ENCODE measurements at places on chromosomes 4 and X.

DNA sequence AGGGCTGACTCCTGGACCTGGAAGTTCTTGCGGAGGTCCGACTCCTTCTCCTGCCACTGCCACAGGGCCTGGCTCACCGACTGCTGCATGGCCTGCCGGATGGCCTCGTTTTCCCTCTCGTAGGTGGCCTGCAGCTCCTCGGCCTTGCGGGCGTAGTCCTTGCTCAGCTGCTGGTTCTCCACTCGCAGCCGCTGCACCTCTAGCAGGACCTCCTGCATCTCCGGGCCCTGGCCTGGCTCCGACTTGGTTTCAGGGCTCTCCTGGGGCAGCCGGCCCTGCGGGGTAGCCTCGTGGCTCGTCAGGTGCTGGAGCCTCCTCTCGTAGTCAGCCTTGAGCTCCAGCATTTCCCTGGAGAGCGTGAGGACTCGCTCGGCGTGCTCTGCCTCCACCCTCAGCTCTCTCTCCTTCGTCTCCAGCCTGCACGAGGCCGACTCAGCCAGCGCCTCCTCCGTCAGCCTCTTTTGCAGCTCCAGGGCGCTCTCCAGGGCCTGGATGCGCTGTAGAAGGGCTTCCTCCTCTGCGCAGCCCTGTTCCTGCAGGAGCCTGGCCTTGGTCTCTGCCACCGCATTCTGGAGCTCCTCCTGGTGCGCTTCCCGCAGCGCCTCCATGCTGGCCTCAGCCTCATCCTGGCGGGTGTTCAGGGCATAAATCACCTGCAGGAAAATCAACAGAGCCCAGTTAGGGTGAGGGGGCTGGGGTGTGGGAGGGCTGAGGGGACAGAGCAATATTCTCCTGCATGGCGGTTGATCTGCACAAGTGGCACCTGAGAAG, 72.2 kb downstream of the FAM184B start:
- DNase-seq: no peak

GRCh38 chr4:82469791-82470345, 39.5 kb downstream of the ENOPH1 start:
- no peak for DNase-seq

DNA sequence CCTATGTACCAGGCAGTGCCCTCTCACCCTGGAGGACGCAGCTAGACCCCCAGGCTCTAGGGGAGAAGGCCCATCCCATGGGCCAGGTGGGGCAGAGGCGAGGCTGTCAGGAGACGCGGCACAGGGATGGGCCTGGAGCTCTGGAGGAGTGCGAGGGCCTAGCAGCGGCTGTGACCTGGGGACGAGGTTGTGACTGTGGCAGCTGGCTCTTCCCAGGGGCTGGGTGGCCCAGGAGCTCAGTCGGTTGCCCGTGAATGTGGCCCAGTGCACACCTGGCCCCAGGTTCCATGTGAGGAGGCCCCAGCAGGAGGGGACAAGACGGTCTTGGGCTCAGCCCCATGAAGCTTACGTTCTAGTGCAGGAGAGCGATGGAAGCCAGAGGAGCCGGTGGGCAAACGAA, 31.0 kb upstream of the ADRA2C start:
- DNase-seq: no peak

DNA sequence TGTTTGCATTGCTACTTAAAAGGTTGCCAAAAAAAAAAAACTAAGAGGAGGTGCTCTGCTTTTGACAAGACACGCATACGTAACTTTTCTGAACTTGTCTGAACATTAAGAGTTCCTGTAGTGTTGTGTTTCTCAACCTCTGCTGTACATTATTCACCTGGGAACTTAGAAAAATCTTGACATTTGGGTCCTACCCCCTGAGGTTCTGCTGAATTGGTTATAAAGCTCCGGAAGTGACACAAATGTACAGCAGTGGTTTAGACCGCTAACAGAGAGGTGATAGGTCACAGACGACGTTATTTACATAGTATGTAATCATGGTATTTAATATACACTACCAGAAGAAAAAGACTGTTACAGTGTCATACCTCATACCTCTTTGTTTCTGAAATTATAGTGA, 61.1 kb downstream of the CPEB2 start:
- no peak for DNase-seq

DNA sequence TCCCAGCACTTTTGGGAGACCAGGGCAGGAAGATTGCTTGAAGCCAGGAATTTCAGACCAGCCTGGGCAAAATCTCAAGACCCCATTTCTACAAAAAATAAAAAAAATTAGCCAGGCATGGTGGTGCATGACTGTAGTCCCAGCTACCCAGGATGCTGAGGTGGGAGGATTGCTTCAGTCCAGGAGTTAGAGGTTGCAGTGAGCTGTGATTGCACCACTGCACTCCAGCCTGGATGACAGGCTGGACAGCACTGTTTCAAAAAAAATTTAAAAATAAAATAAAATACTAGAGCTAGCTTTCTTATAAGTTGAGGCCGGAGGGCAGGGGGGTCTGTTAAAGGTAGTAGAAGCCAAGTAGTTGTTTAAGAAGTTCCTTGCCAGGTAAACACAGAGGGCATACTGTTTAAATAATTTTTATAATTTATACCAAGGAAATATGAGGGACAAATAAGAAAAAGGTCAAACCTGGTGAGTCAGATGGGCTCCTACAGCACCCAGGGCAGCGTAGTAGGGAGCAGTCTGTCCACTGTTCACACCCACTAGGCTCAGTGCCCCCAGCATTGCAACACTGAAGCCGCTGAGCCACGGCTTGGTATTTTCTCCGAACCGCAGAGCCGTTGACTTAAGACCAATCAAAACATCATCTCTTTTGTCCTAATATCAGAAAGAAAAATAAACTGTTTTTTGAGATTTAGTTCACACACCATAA, 17.3 kb downstream of the COQ2 start:
- DNase-seq: no peak

DNA sequence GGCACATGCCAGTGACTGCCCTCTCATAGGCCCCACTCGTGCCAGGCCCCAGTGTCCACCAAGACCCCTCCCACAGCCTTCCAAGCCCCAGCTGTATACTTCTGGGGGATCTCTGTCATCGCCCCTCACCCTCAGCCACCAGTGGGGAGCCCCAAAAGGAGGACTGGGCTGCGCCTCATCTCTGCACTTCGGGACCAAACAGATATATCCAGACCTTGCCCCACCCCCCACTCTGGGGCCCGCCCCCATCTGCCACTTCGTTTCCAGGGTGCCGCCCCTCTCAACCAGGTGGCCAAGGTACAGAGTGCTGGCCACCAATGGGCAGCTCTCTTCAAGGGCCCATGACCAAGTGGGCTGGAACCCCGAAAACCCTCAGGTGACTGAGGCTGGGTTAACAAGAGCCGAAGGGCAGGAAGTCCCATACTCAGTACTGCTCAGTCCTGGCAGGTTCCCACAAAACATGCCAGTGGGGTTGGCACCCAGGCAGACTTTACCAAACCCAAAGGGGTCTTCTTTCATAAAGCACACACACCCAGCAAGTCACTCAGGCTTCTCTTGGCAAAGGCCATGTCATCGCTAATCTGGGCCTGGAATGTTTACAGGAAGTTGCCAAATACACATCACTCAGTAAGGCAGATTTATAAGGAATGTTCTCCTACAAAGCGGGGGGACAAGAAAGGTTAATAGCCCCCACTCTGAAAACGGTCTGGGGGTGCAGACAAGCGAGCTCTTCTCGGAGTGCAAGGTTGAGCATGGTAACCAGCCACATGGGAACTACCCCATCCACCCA, 4.4 kb downstream of the ZFYVE28 start:
- no peak for DNase-seq

GRCh38 chr4:118058955-118059354, 24.7 kb downstream of the NDST3 start:
- no peak for DNase-seq

GRCh38 chrX:133511041-133511440, 95.8 kb upstream of the GPC4 start:
- no peak for DNase-seq

- no peak for DNase-seq
These were observed 24.7 kb downstream of the APBB2 start for GRCh38 chr4:41189666-41190065.

DNA sequence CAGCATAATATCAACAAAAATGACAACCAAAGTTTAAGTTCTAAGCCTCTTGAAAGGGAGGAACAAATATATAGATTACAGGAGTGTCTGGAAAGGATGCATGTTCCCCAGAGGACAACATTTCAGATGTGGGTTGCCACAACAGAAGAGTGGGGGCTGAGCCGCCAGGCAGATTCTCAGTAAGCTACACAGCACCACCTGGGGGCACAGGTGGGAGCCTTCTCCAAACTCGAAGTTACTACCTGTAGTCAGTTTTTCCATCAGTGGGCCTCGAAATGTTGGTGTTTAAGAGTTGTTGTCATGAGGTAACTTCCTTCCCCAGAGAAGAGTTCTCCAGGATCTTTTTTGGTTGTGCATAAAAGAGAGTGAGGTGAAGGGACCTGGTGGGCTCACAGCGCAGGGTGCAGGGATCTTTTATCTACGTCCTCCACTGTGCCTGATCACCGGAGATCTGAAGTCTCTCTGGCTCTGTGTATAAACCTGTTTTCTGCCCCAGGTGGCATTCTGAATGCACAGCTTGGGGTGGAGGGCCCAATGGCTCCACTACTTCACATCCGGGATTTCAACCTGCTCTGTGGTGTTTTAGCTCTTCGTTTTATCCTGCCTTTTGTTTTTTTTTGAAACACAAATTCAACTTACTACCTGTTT, 58.4 kb upstream of the STS start:
- no peak for DNase-seq

GRCh38 chr4:83974111-83974780, 438.3 kb downstream of the GPAT3 start:
- DNase-seq: no peak

- no peak for DNase-seq
These were observed 1408.0 kb downstream of the RAPGEF2 start for GRCh38 chr4:160510928-160511327.

GRCh38 chr4:129095811-129096454, at the start of gene C4orf33:
TSS of gene C4orf33 (plus strand) at chr4:129096152. CDS start at chr4:129102611, 6,459 bp downstream.
- peak; percentile 38 for DNase-seq

DNA sequence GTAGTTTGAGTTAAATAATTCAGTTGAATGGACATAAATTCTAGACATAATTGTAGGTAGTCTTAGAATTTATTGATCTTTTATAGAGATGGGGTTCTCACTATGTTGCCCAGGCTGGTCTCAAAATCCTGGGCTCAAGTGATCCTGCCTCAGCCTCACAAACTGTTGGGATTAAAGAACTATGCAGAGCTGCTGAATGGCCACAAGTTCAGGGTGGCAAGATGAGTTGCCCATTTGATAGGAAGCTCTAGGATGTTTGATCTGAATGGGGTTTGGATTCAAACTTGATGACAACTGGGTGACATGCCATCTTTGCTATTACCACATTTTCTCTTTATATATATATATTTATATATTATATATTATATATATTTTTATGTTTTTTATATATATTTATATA, 3.6 kb downstream of the RPL36A start:
- no peak for DNase-seq

GRCh38 chr4:150495550-150495949, 86.4 kb upstream of the MAB21L2 start:
- DNase-seq: no peak

- DNase-seq: no peak
These were observed 21.9 kb downstream of the SMAD1 start for GRCh38 chr4:145503486-145504072.

DNA sequence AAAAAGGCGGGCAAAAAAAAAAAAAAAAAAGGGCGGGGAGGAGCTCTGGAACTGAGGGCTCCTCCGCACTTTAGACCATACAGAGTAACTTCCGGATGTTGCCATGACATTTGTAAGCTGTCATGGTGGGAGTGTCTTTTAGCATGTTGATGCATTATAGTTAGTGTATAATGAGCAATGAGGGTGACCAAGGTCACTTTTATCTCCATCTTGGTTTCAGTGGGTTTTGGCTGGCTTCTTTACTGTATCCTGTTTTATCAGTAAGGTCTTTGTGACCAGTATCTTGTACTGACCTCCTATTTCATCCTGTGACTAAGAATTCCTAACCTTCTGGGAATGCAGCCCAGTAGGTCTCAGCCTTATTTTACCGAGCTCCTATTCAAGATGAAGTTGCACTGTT, 193.4 kb downstream of the UGT8 start:
- no peak for DNase-seq

- DNase-seq: no peak
These were observed 22.5 kb upstream of the GPR34 start for GRCh38 chrX:41666251-41666650.

- no peak for DNase-seq
These were observed 15.2 kb upstream of the PACRGL start for GRCh38 chr4:20684852-20685763.

GRCh38 chrX:70042399-70043371, 7.1 kb downstream of the AWAT2 start:
- no peak for DNase-seq

GRCh38 chrX:123487669-123488068, 245.2 kb downstream of the THOC2 start:
- no peak for DNase-seq

- DNase-seq: no peak
These were observed 39.5 kb upstream of the PTPN13 start for GRCh38 chr4:86554646-86555045.

DNA sequence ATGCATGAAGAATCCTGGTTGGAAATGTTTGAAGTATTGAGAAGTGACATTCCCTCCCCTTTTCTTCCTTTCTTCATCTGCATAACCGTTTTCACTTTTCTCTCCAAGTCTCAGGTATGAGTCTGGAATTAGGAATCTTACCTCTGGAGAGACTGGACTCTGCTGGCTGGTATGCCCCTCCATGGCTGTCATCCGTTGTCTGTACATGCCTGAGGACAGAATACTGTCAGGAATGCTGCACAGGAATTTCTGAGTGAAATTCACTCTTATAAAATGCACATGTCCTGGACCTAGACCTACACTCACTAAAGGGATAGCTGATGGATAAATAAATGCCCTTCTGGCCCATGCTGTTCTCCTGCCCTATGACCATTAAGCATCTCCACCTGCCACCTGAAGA, 179.5 kb downstream of the MSN start:
- DNase-seq: no peak

DNA sequence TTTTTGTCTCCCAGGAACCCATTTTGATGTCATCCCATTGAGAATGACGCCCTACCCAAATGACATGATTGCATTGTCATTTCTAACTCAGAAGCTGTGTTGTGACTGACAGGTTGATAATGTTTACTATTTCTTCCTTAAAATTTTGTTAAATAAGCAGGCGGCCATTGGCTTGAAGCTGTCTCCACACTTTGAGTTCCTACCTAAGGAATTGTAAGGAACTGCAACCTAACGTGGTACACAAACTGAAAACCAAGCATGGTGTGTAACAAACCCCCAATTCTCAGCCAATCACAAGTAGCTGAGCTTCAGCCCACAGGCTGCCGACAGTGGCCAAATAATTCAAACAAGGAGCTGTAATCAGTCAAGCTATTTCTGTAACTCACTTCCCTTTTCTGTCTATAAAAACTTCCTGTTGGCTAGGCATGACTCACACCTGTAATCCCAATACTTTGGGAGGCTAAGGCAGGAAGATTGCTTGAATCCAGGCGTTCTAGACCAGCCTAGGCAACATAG, 2.9 kb upstream of the MND1 start:
- no peak for DNase-seq

DNA sequence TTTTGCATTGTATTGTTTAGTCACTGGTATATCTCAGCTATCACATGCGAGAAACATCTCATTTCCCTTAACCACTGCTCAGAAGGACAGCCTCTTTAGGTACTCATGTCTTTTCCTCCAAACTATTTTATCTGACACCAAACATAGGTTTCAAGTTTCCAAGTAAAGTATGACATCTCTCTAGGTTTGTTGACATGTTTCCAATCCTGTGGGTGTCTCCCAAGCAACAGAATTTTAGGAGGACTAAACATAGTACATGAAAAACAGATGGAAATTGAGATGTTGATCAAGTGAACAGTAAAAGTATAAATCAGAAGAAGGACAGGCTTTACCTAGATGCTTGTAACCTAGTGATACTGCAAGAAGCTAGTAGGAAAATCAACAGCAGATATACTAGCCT, 371.4 kb downstream of the DTHD1 start:
- DNase-seq: no peak

Measured in activated B cell treated with CpG ODN at 0.5 μM for 24 hours (primary cell).